ENCODE measurements at places on chromosomes 1 and 21. TPM values are rescaled to one million over a fixed set of nuclear protein-coding genes. Genes with fewer than 3 reads are reported as not detected.

FBXO44 gene
- total RNA-seq: 5.3 TPM

CD160 gene
- total RNA-seq: not detected

DDOST gene
- total RNA-seq: 151 TPM

CLCA1 gene
- total RNA-seq: not detected

TNFRSF4 gene
- total RNA-seq: not detected

CRYAA gene
- total RNA-seq: not detected

HNRNPU gene
- total RNA-seq: 856 TPM

GREM2 gene
- not detected for total RNA-seq

KMO gene
- not detected for total RNA-seq

TFAP2E gene
- total RNA-seq: not detected

DDR2 gene
- total RNA-seq: 0.69 TPM

DNA sequence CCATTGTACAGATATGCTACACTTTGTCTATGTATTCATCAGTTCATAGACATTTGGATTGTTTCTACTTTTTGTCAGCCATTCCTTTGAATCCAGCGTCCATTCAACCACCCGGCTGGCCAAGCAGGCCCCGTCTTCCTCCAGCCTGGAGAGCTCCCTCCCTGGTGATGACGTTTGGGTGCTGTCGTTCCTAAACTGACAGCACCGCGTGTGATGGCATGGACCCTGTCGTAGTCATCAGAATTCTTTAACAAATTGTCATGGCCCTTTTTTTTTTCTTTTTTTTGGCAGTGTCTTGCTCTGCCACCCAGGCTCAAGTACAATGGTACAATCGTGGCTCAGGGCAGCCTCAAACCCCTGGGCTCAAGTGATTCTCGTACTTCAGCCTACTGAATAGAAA, 138.6 kb upstream of the ERRFI1 start:
- DNase-seq: no peak

GRCh38 chr1:46802901-46803574, 4.2 kb downstream of the CYP4B1 start:
- DNase-seq: no peak

GRCh38 chr21:31141389-31142000, 103.2 kb upstream of the KRTAP19-8 start:
- no peak for DNase-seq

- DNase-seq: peak; percentile 82
Measured at GRCh38 chr1:177945943-177946650, 23.8 kb downstream of the SEC16B start.

DNA sequence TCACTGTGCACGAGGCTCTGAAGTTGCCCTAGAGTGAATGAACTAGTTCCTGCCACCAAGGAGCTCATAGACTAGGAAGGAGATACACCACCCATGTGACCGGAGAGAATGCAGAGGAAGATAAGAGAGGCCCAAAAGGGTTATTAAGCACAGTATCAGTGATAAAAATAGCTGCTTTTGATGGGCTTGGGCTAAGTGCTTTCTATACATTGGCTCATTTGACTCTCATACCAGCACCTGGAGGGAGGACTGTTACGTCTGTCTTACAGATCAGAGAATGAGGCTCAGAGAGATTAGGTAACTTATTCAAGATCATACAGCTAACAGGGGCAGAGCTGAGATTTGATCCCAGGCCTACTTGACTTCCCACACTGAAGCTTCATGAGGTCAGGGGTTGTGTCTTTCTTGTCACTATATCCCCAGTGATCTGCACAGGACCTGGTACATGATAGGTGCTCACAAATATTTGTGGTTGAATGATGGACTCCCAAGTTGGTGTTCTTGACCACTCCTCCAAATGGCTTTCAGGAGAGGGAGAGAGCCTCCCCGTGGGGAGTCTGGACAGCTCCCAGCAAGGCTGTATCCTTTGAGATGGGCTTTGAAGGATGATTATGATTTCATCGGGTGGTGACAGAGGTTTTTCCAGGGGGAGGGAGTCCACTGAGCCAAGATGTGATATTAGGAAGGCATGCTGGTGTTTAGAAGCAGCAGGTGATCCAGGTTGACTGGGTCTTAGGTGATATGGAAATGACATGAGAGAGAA, 14.4 kb downstream of the PPFIA4 start:
- DNase-seq: no peak

DNA sequence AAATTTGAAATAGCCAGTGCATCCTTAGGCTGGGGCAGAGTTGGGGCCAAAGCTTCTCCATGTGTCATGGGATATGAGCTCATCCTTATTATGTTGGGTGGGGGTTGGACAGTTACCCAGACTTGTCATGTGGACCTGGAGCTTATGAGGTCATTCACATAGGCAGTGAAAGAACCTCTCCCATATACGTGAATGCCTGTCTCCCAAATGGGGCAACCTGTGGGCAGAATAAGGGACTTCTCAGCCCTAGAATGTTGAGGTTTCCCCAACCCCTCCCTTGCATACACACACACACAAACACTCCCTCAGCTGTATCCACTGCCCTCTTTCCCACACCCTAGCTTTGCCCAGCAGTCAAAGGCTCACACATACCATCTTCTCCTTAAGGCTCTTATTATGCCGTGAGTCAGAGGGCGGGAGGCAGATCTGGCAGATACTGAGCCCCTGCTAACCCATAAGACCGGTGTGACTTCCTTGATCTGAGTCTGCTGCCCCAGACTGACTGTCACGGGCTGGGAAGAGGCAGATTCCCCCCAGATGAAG, 2.3 kb upstream of the IVL start:
- no peak for DNase-seq

DNA sequence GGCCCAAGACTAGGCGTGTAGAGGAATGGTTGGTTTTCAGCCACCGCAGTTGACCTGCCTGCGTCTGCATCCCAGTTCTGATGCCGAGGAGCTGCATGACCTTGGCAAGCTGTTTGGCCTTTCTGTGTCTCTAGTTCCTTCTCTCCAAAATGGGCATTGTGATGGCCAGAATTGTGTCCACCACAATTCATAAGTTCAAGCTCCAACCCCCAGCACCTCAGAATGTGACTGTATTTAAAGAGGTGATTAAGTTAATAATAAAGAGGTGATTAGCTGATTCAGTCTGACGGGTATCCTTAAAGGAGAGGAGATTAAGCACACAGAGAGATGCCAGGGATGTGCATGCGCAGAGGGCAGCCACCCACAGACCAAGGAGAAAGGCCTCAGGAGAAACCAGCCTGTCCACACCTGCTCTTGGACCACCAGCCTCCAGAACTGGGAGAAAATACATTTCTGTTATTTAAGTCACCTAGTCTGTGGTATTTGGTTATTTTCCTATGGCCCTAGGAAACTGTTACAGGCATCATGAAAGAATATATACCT, 28.5 kb downstream of the MAB21L3 start:
- DNase-seq: no peak

- no peak for DNase-seq
Measured at GRCh38 chr1:31791131-31791858, 24.5 kb downstream of the SPOCD1 start.

- DNase-seq: no peak
Measured at GRCh38 chr1:34060901-34061415, 104.1 kb downstream of the CSMD2 start.

DNA sequence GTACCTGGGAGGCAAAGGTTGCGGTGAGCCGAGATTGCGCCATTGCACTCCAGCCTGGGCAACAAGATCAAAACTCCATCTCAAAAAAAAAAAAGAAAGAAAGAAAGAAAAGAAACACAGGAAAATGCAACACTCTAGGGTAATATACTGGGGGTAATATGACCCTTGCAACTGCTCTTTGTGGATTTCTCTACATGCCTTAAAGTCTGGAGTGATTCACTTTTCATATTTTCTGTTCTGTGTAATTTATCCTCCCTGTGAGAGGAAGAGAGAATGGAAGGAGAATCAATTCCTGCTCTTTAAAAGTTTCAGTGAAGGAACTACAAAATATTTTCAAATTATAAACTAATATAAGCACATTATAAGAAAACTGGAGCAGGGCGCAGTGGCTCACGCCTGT, 22.7 kb downstream of the RIT1 start:
- DNase-seq: no peak

GRCh38 chr1:93219443-93219842, 38.9 kb downstream of the CCDC18 start:
- no peak for DNase-seq

GRCh38 chr1:42381280-42381673, 685 bp downstream of the RIMKLA start:
- DNase-seq: no peak

GRCh38 chr1:228238007-228238406, 30.2 kb downstream of the OBSCN start:
- DNase-seq: no peak

DNA sequence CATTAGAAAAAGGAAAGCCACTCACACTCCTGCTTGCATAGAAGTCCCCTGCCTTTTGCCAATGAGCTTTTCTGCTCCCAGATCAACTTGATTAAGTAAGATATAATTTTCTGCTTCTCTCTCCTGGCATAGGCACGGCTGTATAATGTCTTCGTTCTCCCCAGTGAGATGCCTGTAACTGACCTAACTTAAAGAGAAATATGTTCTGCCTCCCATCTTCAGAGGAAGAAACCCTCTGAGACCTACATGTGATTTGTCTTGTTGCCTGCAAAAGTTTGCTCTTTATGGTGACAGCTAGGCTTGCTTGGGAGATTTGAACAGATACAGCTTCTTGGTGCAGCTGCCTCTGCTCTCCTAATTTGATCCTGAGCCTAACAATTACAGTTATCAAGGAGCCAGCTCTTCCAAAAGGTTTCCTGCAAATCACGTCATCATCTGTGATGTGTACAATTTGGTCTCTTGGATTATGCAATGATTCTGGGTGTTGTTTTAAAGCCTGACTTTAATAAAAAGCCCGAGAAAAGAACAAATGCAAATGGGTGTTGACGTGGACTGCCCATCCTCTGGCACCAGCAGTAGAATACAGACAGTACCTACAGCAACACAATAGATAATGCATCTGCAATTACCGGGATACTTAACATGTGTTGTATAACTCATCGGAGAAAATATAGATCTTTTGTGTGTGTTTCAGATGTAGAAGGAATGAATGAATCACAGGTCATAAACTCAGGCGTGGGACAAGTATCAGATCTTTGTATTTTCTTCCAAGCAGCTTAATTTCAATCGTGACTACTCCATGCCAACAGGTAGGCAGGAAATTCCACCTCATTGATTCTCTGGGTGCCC, 76.2 kb upstream of the KAZN start:
- no peak for DNase-seq

- DNase-seq: no peak
Measured at GRCh38 chr1:38789498-38790169, 69.9 kb downstream of the RRAGC start.

- peak; percentile 15 for DNase-seq
Measured at GRCh38 chr21:30962013-30962412, 76.3 kb downstream of the KRTAP19-8 start.

GRCh38 chr1:17128361-17128760, 9.1 kb upstream of the PADI2 start:
- no peak for DNase-seq

DNA sequence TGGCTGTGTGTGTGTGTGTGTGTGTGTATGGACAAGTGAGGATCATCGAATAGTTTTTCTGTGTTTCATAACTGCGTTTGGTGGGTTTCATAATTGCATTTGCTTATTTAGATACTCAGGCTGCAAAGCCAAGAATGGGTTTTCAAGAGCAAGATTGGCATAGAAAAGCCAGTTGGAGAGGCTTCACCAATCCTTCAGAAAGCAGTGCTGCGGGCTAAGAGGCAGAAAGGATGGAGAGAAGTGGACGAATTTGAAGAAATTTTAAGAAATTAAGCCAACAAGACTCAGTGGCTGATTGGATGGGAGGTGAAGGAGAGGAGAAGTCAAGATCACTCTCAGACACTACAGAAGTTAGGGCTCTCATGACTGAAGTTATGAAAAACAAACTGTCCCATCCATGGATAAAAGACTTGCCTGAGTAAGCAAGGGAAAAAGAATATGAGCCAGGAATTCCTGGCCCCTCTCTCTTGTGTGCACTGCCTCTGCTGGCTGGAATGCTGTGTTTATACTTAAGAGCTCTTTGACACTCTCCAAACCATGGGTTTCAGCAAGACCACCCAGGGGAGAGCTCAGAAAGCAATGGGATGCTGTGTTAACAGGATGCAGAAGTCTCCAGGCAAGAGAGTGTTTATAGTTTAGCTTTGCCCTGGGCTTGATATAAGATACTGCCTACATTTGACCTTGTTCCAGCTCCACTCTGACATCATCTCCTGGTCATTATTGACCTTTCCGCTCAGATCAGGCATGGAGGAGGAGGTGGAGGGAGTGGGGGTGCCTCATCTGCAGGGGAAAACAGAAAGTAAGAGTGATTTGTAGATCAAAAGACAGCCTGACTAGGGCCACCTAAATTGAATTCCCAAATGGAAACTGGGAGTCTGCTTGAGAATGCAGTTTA, 232.0 kb upstream of the PLXNA2 start:
- DNase-seq: peak; percentile 90

GRCh38 chr21:45541221-45542039, 810 bp downstream of the SLC19A1 start:
- DNase-seq: no peak

- peak; percentile 88 for DNase-seq
Measured at GRCh38 chr1:36576118-36576517, 93.4 kb upstream of the CSF3R start.

DNA sequence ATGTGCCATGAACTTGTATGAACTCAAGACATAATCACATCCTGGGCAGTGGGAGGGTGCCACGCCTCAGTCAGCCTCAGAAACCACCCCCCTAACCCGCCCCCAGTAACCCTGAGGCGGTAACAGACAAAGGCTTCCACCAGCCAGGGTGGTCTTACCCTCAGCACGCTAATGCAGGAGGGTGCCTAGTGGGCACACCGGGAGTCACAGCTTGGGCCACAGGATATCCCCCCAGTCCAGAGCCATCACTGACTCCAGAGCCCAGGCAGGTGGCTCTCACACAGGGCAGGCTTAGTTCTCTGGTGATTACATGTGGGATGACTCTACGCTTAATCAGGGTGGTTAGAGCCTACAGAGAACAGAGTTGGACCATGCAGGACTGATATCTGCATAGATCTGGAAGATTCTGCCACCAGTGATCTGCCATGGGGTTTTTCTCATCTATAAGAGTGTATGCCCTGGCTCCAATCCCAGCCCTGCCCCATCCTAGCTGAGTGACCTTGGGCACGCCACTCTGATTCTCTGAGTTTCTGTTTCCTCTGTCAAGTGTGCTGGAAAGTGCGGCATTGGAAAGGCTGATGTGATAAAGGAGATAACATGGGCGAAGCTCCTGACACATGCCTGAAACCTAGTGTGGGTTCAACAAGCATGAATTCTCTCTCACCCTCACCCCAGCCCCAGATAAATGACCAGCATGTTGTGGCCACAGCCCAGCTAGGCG, 27.3 kb downstream of the OPTC start:
- DNase-seq: no peak

- DNase-seq: no peak
Measured at GRCh38 chr21:37671381-37671780, 244.9 kb downstream of the KCNJ6 start.

GRCh38 chr1:37483785-37484184, 9.4 kb downstream of the ZC3H12A start:
- no peak for DNase-seq

DNA sequence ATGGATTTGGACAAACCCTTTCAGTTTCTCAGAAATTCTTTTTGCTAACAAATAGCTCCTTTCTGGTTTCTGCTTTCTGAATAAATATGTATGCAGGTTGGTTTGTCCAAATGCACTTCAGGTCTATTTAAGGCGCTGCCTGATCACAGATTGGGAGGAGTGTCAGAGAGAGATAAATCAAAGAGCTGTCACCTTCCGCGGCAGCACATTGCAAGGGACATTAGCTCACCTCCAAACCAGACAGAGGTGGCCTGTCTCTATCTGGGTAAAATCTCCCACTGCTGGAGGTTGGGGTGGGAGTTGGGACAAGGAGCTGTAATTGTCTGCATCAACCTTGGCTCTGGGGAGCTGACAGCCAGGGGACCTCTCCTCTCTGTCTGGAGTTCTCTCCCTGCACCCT, 25.2 kb downstream of the PRAMEF20 start:
- DNase-seq: no peak

Measured in neural progenitor cell (in vitro differentiated cells).